ENCODE measurements at places on chromosomes 12 and 14.

DNA sequence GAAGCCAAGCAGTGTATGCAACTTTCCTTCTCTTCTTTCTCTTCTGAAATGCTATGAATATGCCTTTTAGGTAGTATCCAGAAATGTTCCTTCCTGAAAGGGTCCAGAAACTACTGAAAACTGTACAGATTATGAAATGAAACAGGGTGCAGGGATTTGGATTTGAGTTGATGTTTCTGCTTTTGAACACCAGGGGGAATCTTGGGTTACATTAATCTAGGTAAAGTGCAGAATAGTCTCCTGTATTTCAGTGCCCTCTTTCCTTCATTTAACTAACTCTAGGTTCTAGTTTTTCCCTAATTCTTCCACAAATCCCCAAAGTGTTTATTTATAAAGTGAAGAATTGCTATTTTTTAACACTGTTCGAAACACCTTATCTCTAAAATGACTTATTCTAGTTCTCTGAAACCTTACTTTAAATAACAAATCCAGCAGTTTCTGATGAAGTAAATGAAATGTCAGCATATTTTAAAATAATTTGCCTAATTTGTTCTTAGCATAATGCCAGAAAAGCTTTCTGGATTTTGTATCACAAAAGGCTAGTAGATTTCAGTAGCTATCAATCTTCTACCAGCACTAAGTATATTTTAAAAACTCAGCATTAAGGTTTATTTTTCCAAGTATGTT is 111.9 kb downstream of the LRRK2 start:
- DNase-seq, result peak; percentile 30

DNA sequence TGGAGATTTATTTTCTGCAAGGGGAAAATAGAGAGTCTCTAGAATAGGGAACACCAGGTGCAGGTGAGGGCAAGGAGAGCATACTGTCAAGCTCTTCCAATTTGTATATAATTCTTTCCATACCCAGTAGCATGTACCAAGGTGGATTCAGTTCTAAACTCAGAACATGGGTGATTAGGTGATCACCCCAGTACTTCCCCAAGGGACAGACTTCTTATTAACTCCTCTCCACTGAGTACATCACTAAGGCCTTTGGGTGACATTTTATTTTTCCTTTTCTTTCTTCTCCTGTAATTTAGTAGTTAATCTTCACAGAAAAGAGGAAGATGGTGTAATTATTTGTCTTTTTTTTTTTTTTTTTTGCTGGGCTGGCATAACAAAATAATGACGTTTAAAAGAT is 54.2 kb downstream of the DIP2B start:
- no peak for DNase-seq

DNA sequence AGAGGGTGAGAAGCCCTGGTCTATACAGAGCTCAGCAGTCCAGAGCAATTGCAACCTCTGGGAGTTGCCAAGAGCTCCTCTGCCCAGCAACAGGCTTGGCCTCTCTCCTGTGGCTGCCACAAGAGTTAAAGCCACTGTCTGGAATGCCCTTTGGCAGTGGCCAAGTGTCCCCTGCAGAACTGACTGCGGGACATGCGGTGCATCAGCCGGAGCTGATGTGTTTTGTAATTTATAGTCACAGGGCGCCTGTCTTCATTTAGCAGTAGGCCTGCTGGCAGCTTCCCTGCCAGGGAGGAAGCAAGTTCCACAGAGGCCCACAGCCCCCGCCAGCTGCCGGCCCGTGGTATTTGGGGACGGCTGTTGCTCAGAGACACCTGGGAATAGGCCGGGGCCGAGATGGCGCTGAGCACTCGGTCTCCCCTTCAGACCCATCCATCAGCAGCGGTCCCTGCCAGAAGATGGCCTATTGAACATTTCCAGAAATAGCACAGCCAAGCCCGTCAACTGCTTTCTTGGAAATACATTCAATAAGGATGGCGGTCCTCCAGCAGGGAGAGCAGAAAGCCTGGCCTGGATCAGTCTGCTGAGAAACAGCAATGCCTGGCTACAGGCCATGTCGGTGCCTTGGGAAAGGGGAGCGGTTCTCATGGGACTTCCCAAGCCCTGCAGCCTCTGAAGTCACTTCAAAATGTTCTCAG is 217.4 kb downstream of the CRADD start:
- no peak for DNase-seq

DNA sequence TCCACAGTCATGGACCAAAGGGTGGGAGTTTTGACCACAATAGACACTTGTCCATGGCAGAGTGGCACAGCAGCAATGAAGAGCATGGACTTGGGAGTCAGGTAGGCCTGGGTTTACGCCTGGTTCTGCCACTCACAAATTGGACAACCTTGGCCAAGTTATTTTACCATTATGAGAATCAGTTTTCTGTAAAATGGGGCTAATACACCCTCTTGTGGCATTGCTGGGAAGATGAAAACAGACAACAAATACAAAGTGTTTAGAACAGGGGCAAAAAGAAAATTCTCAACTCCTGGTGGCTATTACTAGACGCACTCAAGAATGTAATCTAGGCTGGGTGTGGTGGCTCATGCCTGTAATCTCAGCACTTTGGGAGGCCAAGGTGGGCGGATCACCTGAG is 2.6 kb downstream of the C12orf43 start:
- no peak for DNase-seq

GRCh38 chr12:113064395-113065125 is 8.0 kb downstream of the DTX1 start:
- DNase-seq, result no peak

DNA sequence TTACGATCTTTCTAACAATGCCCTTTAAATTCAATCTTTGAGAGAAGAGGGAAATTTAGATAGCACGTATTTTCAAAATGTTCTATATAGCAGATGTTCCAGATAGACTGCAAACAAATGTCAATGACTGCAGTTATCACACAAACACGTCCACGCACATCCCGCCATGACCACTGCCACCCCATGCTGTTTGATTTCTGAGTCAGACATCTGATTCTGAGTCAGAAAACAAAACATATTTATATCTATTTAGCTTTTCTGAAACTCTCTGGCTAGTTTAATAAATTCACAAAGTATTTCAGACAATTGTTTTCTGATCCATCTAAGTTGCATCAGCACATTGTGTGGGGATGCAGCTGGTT is 105.9 kb upstream of the BCAT1 start:
- peak; percentile 50 for DNase-seq

GRCh38 chr12:19128485-19128884 is 1.0 kb upstream of the PLEKHA5 start:
- DNase-seq, result no peak

- DNase-seq, result peak; percentile 14
Observed at GRCh38 chr12:56529656-56530055, 8.0 kb downstream of the RBMS2 start.
